ENCODE measurements at places on chromosomes 16 and 17.
A peak's percentile ranks its signal among the peaks of the same experiment; 100 is the strongest.

- DNase-seq = no peak
Observed at GRCh38 chr17:67466251-67466796, 89.2 kb downstream of the PITPNC1 start.

- DNase-seq = no peak
Observed at GRCh38 chr16:87207965-87208364, 109.2 kb downstream of the C16orf95 start.

- no peak for DNase-seq
Observed at GRCh38 chr17:77829843-77830799, 128.4 kb upstream of the TNRC6C start.

DNA sequence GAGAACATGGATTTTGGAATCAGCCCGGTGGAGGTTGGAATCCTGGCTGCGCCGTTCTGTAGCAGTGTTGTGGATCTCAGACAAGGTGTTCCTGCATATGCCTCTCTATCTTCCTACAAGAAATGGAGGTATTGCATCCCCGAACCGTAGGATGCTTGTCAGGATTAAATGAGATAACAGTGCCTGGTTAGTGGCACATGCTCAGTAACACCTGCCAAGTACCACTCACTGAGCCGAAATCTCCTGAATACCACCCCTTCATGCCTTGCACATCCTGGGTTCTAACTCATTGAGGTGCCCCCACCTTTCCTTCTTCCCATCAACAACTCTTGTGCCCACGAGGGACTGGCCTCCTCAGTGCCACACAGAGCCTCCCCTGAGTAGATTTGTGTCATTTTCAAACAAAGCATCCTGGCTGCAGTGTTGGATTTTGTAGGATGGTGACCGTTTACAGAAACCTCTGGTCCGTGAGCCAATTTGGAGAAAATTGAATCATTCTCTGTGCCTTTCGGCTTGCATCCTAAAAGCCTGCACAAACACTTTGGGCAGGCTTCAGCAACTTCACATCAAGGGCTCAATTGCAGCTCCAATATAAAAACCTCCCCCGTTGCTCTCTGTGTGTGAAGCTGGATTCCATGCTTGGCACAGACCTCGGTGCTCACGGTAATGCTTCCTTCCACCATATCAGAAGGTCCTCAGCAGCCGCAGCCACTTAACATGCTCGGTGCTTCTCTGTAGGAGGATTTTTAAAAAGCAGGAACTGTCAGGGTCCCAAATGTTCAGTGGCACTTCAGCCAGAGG is 84.2 kb downstream of the WWOX start:
- DNase-seq = no peak

DNA sequence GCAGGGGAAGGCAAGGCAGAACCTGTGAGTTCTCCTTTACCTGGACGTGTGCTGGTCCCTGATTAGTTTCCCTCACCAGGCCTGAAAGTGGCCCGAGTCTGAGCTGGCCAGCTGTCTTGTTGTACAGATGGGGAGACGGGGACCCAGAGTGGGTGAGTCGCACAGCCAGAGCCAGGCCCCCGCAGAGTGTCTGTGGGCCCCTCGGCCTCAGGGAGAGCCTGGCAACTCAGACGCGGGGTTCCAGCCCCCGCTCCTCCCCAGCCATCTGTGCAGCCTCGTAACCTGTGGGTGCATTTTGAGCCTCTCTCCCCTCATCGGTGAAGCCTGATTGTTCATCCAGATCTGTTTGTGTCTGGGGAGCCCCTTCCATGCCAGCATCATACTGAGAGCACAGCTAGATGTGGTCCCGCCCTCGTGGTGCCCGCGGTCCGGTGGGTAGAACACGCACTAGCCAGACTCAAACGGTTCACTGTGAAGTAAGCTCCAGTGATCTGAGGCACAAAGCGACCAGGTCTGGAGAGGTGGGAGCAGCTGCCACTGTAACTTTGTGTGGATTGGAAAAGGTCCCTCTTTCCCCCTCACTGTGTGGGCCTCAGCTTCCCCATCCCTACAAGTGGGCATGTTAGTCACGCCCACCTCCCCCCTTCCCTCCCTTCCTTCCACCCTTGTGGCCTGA is 6.0 kb upstream of the NDRG4 start:
- no peak for DNase-seq

- peak; percentile 94 for DNase-seq
Observed at GRCh38 chr16:10964891-10965326, 20.5 kb downstream of the CLEC16A start.

GRCh38 chr16:89821438-89822187 is 5.2 kb upstream of the FANCA start:
- DNase-seq = peak; percentile 15

DNA sequence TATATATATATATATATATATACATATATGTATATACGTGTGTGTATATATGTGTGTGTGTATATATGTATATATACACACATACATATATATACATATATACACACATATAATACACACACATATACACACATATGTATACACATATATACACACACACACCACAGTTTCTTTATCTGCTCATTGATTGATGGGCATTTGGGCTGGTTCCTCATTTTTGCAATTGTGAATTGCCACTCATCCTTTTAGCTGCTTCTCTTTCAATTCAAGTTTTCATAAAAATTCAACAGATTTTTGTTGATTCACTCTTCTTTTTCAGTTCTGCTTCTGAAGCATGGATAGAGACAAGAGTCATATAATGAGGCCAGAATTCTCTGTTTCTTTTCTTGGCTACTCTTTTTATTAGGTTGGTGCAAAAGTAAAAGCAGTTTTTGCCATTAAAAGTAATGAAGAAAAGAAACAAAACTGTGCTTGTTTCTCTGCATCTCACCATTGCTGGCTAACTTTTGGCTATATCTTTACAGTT is 44.5 kb downstream of the SLFN5 start:
- no peak for DNase-seq

- DNase-seq = no peak
Observed at GRCh38 chr16:17386229-17386628, 84.5 kb downstream of the XYLT1 start.

DNA sequence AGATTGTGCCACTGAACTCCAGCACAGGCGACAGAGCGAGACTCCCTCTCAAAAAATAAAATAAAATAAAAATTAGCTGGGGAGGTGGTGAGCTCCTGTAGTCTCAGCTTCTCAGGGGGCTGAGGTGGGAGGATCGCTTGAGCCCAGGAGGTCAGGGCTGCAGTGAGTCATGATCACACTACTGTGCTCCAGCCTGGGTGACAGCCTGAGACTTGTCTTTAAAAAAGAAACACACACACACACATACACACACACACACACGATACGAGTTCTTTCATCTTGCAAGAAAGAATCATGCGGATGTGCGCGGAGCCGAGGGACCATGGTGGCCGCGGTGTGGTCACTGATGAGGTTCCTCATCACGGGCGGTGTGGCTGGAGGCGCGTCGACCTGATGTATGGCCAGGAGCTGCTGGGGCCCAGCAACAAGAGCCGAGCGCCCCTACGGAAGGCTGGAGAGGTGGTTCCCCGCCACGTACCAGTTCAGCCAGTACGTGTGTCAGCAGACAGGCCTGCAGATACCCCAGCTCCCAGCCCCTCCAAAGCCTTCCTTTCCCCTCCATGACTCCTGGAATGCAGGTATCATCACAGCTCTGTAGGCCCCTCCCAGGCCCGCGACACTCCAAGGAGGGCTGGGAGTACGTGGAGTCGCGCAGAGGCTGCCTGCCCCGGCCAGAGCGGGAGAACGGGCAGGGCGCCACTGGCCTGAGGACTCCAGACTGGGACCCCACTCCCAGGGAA is 20.7 kb downstream of the NXN start:
- no peak for DNase-seq

- no peak for DNase-seq
Observed at GRCh38 chr16:27028591-27029110, 38.1 kb upstream of the C16orf82 start.

- DNase-seq = no peak
Observed at GRCh38 chr16:53546988-53547391, 44.0 kb upstream of the AKTIP start.

GRCh38 chr16:67016143-67016542 is 12.8 kb upstream of the CBFB start:
- DNase-seq = no peak

DNA sequence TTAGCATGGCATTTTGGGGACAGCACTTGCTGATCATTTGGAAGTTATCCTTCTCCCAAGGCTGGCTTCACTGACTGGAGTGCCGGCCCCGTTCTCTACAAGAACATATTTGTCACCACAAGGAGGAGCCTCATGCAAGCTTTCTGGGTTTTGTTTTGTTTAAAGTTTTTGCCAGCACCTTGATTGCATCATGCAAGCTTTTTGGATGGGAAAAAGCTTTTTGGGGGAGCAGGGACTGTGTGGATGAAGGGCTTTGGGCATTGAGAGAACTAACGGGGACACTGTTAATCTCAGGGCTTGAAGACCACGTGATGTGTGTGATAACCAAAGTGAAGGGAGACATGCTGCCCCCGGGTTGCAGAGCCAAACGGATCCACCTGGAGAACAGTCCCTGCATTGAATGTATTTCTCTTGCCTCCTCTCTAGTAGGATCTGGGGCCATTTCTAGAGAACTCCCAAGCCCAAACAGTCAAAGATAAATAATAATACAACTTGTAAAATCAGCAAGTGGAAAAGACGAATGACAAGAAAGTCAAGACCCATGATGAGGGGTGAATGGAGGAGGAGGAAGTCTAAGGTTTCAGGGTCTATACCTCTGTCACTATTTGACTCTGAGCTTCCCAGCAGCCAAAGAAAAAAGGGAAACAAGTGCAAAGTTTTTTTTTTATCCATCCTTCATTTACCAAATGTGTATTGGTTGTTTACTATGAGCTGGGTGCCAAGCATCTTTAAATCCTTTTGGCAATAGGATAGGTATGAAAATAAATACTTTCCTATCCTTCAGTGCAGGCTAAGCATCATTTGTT is 17.2 kb downstream of the TMEM114 start:
- peak; percentile 19 for DNase-seq

- no peak for DNase-seq
Observed at GRCh38 chr17:21146362-21147015, 19.7 kb downstream of the DHRS7B start.

GRCh38 chr17:79695797-79696609 is 34.7 kb upstream of the ENPP7 start:
- no peak for DNase-seq

DNA sequence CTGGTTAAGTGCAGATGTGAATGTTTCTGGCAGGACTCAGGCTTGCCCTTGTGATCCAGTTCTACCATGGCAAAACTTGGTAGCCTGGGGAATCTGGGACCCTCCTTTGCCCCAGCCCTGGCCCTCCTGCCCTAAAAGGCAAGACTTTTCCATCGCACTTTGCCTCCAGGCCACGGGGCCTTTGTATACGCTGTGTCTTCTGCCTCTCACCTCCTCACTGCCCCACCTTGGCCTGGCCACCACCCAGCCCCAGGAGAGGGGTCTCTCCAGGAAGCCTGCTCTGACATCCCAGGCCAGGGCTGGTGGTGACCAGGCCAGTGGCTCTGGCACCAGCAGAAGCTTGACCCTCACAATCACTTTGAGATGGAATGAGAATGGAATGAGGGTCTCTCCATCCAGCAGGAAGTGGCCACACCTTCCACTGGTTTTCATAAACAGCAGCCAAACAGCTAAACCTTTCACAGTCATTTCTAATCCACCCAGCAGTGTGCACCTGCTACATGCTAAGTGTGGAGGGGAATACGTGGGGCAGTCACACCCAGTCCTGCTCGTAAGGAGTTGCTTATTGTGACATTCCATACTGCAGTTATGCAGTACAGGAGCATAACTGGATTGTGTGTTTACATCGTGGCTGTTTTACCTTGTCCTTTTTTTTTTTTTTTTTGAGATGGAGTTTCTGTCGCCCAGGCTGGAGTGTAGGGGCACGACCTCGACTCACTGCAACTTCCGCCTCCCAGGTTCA is 1.6 kb upstream of the MRPL38 start:
- no peak for DNase-seq

DNA sequence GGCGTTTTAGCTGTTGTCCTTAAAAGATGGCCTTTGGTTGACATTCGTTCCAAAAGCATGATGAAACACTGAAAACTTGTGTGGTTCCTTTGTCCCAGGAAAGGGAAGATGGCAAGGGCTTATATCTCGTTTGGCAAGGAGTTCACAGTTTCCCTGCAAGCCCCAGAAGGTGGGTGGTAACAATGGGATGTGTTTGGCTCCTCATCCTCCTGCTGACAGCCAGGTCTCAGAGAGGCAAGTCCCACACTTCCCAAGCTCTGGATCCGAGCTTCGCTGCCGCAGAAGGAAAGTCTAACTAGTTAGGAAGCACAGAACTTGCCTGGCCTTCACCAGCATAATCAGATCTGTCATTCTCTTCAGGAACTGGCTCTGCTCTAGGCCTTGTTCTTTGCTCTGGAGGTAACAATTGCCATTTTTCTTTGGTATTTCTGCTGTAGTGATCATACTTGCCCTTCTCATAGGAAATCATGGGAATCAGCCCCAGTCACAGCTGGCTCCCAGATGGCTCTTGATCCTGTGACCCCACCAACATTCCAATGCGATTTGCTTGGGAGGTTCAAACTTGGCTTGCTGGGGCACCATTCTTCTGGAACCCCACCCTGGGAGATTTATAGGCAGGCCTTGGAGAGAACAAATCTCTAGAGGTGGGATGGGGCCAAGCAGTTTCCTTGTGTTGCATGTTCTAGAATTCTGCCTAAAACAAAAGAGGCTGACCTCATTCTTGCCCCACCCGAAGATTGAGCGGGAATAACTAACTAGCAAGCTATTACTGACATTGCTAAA is 17.9 kb downstream of the KPNA2 start:
- no peak for DNase-seq

DNA sequence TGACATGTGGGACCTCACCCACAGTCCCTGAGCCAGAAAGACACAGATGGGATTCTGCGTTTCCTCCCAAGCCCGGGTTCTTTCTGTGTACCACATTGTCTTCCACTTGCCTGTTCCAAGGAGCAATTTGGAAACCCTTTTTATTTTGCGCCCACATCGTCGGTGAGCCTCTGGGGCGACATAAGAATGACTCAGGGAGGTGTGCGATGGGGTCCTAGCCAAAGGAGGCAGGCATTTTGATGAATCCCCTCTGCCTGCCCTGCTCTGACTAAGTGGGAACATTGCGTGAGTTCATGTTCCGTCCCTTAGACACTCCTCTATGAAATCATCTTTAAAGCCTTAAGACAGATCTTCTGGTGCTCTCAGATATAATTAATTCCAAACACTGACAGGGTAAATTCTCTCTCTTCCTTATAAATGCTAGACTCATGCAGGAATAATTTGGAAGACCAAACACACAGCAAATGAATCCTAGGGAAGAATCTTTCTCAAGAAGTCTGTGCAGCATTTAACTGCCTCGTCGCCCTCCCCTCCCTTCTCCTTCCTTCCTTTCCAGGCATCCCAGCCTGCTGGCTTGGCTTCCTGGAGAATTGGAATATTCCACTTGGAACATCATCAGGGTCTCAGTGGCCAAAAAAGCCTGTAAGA is 52.7 kb upstream of the FOXF1 start:
- DNase-seq = no peak

- no peak for DNase-seq
Observed at GRCh38 chr17:45577571-45578279, 87.2 kb upstream of the PLEKHM1 start.

DNA sequence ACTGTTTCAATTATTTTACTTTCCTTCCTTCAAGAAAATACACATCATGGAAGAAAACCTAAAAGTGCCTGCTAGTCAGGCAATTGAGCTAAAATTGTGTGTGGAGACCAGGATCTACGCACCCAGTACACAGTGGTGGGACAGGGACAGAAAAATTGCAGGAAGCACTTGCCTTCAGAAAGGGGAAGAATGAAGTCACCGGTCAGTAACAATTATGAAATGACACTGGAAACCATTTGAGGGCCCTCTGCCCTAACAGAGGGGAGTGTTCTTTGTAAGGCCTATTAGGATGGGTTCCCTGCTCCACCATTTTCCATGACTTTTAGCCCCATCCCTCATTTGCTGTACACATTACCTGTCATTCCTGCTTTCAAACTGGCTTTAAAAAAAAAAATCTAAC is 4.5 kb upstream of the PHAF1 start:
- DNase-seq = no peak

- DNase-seq = no peak
Observed at GRCh38 chr17:32288615-32289014, 23.0 kb downstream of the RHBDL3 start.
